ENCODE measurements at places on chromosomes 13 and 19. TPM values are rescaled to one million over a fixed set of nuclear protein-coding genes. Genes with fewer than 3 reads are reported as not detected.

GRCh38 chr13:29923554-29924481, 73.4 kb upstream of the UBL3 start:
- DNase-seq, result peak; percentile 88

- DNase-seq, result no peak
Measured at GRCh38 chr19:58083021-58083420, 15.0 kb downstream of the ZSCAN18 start.

DNA sequence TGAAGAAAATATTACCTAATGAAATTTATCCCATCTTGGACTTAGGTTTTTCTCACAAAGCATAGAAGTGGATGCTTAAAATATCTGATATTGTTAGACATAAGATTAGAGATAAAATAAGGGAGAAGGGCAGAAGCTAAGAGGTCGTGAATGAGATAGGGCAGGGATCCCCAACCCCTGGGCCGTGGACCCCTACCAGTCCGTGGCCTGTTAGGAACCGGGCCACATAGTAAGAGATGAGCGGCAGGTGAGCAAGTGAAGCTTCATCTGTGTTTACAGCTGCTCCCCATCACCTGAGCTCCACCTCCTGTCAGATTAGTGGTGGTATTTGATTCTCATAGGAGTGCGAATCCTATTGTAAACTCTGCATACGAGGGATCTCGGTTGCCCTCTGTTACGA, 202.9 kb downstream of the GPC5 start:
- no peak for DNase-seq

- DNase-seq, result no peak
Measured at GRCh38 chr13:61415749-61416148, at the start of gene PCDH20. Gene PCDH20, minus strand, starts transcription at chr13:61415849. Its CDS starts 691 bp downstream, at chr13:61415158.

GRCh38 chr13:94622344-94622743, 20.7 kb downstream of the GPR180 start:
- no peak for DNase-seq

The MEDAG gene
- total RNA-seq, result 16.5 TPM

The ZNF549 gene
- 4.9 TPM for total RNA-seq

The RNF113B gene
- not detected for total RNA-seq

The C2CD4C gene
- total RNA-seq, result 2.4 TPM

All from left lung (tissue), 14 donors.